Activated gamma-delta T cell (primary cell): ENCODE measurements at places on chromosomes 2 and 18.
A peak's percentile ranks its signal among the peaks of the same experiment; 100 is the strongest.

DNA sequence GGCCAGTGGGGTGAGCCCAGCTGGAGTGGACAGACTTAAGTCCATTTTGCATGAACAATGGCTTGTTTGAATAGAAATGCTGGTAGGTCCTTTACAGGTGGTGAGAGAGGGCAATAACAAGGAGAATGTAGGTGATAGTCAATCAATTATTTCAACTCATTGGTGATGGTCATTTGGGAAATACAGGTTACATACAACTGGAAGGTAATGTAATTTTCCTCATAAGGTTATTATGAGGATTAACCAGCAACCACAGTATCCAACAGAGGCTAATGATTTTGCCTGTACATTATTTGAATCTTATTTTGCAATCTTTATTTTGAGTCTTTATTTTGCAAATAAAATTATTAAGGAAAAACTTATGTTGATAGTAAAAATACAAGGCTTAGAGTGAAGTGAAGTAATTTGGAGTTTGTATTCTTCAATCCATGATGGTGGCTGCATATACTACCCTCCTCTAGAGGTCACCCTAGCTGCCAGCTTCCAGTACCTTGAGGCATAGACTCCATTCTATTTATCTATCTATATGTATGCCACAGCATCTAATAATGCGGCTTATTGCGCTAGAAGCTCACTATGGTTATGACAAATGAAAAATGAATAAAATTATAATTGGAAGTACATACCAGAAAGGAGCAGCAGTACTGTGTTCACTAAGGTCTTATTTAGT lies 20.5 kb upstream of the HNMT start:
- no peak for DNase-seq

- no peak for DNase-seq
These were observed 120.9 kb upstream of the PKDCC start for GRCh38 chr2:41926614-41927580.

GRCh38 chr2:237663517-237664110 lies 36.2 kb downstream of the LRRFIP1 start:
- no peak for DNase-seq

- DNase-seq, result no peak
These were observed 13.9 kb downstream of the CNDP2 start for GRCh38 chr18:74509856-74510769.

GRCh38 chr2:202815548-202816360 lies 55.8 kb downstream of the ICA1L start:
- DNase-seq, result no peak

- DNase-seq, result no peak
These were observed 24.0 kb downstream of the SULT1C4 start for GRCh38 chr2:108401800-108402199.

DNA sequence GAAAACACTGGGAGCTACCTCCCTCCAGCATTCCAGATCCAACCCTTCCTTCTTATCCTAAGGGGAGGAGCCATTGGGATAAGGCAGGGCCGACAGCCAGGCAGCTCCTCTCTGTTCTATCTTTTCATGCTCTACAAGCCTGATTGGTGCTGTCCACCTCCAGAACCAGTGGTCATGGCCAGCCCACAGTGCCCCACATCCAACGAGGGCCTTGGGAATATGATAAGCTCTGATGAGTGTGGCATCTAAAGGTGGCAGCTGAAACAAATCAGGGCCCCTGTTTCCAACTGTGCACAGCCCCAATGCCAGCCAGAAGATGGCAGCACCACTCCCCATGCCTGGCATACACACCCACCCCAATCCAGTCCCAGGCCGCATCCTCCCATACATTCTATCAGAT lies 329.3 kb downstream of the C1D start:
- DNase-seq, result no peak

DNA sequence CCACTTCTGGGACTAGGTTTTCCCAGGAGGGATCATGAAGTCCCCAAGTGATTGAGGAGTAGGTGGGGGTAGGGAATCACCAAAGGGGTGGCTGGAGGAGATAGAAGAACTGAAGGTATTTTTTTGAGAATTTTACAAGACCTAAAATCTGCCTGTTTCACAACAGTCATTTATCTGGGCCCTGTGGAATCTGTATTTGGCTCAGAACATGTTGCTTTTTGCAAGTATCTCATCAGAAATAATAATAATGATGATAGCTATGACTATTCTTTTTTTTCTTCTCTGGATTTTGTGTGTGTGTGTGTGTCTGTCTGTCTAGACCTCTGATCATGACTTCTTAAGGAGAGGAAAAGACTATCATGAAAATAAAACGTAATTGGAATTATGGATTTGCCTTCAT lies 13.9 kb downstream of the STON1 start:
- no peak for DNase-seq

- DNase-seq, result no peak
These were observed 3.8 kb downstream of the PPP1CB start for GRCh38 chr2:28755421-28755820.

GRCh38 chr18:21146016-21146415 lies 34.4 kb upstream of the ROCK1 start:
- DNase-seq, result no peak

- DNase-seq, result no peak
These were observed 76.3 kb upstream of the ZCCHC2 start for GRCh38 chr18:62446511-62446910.

DNA sequence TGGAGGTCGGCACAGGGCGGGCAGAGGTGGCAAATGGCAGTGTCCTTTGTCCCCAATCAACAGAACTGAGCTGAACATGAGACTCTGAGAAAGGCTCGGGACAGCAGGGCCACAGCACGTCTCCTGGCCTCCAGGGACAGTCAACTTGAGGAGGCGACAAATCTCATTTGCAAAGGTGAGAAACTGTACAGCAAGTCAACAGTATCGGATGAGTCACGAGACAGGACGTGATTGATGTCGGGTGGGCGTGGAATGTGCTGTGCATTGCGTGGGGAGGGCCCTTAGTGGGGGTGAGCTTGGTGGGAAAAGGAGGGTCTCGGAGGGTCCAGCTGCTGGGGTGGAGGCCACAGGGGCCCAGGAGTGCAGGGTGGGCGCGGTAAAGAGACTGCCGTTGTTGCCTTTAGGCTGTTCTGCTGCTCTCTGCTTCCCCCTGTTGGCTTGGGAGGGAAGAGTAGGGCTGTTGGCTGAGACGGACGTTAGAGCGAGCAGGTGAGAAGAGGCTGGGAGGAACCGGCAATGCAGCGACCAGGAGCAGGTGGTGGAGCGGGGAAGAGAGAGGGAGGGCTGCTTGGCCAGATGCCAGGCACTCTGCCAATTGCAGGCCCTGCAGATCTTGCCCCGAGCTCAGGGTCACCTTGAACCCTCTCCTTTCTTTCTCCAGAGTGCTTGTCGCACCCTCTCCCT lies 164.3 kb downstream of the BCL2 start:
- DNase-seq, result peak; percentile 26

GRCh38 chr2:161085149-161085548 lies 75.1 kb upstream of the TANK start:
- no peak for DNase-seq

DNA sequence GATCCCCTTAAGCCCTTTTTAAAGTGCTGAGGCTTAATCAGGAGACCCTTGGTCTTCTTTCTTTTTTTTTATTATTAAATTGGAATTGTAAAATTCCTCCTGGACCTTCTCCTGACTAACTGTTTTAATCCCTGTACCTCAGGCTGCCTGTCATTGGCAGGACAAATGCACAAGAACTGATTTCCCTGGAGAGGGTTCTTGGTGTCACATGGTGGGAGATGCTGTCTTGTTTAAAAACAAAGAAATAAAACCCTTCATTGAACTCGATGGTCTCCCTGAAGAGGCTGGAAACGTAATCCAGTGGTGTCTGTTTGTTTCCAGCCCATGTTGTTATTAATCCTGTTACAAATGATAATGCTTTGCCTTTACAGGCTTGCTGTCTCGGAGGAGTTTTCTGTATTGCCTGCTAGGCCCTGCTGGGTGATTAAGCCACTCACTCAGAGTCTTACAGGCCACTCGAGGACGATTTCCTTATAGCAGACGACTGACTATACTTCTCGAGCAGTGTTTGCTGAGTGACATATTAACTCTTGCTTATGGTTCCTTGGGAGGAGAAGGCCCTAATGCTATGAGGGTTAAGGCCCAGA lies 100.5 kb upstream of the MGAT5 start:
- DNase-seq, result no peak

DNA sequence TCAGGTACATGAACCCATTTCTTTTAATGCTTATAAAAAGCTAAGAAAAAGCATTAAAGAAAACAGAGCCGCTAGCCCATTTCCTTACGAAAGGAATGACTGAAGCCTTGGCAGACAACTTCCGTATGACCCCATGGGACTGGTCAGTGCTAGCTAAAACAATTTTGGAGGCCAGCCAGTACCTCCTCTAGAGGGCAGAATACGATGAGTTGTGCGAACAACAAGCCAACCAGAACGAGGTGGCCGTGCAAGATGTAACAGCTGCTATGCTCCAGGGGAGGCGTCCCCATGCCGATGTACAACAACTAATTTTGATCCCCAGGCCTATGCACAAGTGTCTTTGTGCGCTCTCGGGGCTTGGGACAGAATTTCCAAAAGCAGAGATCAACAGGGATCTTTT lies 16.7 kb downstream of the MAP3K2 start:
- no peak for DNase-seq

DNA sequence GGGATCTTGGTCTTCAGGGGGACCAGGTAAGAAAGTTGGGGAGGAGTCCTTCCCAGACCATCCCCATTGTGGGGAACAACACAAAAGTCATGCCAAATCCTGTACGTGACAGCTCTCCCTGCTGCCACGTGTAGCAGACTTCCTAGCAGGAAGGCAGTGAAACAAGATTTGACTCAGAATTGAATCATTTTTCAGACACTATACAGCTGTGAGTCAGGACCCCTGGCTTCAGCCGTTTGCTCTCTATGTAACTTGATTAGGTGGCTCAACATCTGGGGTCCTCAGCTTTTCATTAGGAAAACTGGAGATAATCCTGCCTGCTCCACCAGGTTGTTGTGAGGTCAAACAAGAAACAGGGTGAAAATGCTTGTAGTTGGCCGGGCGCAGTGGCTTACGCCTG lies 32.9 kb upstream of the PDCL3 start:
- no peak for DNase-seq

DNA sequence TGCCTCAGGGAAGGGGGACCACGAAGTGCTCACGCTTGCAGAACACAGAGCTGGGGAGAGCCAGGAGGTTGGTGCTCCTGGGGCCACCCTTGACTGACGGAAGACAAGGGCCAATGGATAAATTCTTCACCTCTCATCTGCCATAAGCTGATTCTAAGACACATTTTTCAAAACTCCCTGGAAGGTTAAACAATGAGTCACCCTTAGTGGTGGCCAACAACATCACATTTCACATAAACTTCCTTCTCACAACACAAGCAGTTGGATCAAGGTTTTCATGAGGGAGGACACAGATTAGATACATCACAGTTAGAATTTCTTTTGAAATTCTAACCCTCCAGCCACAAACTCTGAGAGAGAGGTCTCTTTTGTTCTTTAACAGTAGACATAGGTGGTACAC lies 713.6 kb upstream of the POU3F3 start:
- DNase-seq, result no peak

DNA sequence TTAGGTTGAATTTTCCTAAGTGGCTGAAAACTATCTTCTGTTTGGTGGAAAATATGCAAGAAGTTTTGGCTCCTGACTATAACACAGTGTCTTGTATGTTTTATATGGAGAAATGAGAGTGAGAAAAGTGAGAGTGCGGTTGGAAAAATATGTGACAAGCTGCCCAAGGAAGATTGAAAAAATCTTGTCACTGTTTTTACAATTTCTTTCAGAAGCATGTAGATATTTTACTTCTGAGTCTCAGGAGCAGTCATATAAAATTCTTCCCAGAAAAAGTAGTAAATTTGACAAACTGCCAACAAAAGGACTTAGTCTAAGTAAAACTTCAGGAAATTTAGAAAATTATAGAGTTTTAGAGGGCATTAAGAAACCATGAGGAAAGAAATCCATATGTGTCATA lies 19.4 kb upstream of the RMND5A start:
- DNase-seq, result no peak

GRCh38 chr18:55316486-55317184 lies 271.4 kb downstream of the TCF4 start:
- DNase-seq, result no peak

- DNase-seq, result no peak
These were observed 282 bp upstream of the PUS10 start for GRCh38 chr2:61018318-61018755.

- no peak for DNase-seq
These were observed 78.6 kb downstream of the FARSB start for GRCh38 chr2:222577341-222577740.

DNA sequence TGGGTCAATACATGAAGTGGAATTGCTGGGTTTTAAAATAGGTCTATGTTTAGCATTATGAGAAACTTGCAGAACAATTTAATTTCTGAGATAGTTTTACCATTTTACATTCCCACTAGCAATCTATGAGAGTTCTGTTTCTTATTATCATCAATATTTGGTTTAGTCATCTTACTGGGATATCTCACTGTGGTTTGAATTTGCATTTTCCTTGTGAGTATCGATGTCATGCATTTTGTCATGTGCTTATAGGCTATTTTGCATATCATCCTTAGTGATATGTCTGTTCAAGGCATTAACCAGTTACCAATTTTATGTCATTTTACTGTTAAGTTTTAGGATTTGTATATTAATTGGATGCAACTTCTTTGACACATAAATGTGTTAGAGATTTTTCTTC lies 204.4 kb downstream of the MCFD2 start:
- DNase-seq, result no peak

DNA sequence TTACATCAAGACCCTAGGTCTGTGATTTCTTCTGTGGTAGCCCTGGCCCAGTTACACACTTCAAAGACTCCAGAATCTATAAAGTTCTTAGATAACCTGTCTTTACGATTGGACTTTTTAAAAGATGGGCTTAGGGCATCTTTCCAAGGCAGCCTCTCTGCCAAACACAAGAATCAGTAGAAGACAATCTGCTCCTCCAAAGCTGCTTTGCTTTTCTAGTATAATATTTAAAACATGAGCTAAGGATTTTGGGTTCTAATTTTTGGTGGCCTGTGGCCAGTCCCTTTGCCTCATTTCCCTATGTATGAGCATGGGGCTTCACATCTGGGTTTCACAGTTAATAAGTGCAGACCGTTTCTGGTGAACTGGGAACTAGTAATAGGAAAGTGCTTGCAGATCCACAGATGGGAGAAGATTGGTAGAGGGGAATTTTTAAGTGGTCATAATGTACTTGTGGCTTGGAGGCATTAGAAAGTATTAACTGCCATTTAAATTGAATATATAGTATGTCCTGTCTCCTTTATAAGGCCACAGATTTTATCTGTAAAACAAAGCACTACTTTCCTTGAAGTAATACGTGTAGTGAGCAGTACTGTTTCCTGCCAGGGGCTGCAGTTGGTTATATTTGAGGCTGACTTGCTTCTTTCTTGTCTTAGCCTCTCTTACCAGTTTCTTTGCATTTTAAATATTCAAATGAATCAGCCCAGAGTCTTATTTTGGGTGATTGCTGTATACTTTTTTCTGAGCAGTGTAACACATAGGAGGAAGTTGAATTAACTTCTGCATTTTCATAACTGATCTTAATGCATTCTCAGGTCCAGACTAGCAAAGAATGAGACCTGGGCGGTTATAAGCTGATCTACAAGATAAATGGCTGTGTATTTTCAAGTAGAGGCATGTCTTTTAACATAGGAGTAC lies 1.5 kb downstream of the ARPC2 start:
- DNase-seq, result no peak
